ENCODE measurements at places on chromosomes 11 and 22. TPM values are rescaled to one million over a fixed set of nuclear protein-coding genes. Genes with fewer than 3 reads are reported as not detected.
A peak's percentile ranks its signal among the peaks of the same experiment; 100 is the strongest.

GRCh38 chr11:71117311-71117710, 135.1 kb downstream of the SHANK2 start:
- H3K27ac ChIP-seq: no peak overlapping the region
- H3K27me3 ChIP-seq: peaks cover 10% of the 10 kb centered on the region
- H3K4me3 ChIP-seq: no peak overlapping the region
- DNase-seq: no peak

GRCh38 chr11:111107501-111107900, 138.0 kb upstream of the POU2AF2 start:
- DNase-seq: no peak
- no peaks in the 10 kb centered on the region for H3K4me1 ChIP-seq
- no peak overlapping the region for H3K4me3 ChIP-seq

- H3K27ac ChIP-seq: no peak overlapping the region
- H3K36me3 ChIP-seq: peaks cover 60% of the 10 kb centered on the region
- H3K27me3 ChIP-seq: no peaks in the 10 kb centered on the region
- H3K4me3 ChIP-seq: no peak overlapping the region
- DNase-seq: no peak
Measured at GRCh38 chr11:124635932-124636331, 13.3 kb downstream of the TBRG1 start.

The TEX54 gene
- not detected for total RNA-seq

GRCh38 chr11:65399845-65400244, 13.4 kb downstream of the FRMD8 start:
- H3K4me1 ChIP-seq: peaks cover 9% of the 10 kb centered on the region
- DNase-seq: no peak
- no peak overlapping the region for H3K4me3 ChIP-seq

- H3K27ac ChIP-seq: no peak overlapping the region
- no peak for DNase-seq
- H3K4me1 ChIP-seq: peaks cover 20% of the 10 kb centered on the region
- H3K4me3 ChIP-seq: peak overlapping the region; percentile 2
- no peaks in the 10 kb centered on the region for H3K36me3 ChIP-seq
Measured at GRCh38 chr22:25566186-25566897, 1.9 kb downstream of the GRK3 start.

- H3K36me3 ChIP-seq: no peaks in the 10 kb centered on the region
- peaks cover 7% of the 10 kb centered on the region for H3K27me3 ChIP-seq
- no peak overlapping the region for H3K27ac ChIP-seq
- no peak overlapping the region for H3K4me3 ChIP-seq
- no peak for DNase-seq
Measured at GRCh38 chr11:130631119-130631518, 182.7 kb downstream of the ADAMTS15 start.

DNA sequence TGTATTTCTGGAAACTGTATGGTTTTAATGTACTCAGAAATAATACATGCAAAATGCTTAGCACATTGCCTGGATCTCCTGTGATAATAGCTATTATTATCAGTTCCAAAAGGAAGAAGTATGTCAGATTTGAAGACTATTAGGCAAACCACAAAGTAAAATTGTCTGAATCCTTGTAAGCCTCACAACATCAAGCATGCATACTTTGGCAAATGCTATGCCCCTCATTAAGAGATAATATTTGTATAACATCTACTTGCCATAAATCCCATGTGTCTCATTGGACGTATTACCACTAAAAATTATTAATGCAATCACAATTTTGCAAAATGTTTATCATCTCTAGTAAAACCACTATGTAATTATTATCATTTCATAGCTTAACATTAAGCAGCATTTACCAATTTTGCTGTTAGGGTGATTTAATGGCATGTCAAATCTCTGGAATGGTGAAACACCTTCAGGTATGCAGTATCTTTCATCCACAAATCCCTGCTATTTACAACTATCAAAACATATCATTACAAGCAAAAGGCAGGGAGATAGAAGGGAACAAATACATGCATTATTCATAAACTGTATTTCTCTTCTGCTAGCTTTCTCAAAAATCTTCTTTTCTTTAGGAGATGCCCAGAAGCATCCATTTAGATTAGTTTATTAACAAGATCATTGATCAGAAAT, 974.6 kb upstream of the RAG2 start:
- no peak for DNase-seq
- no peak overlapping the region for H3K27ac ChIP-seq
- H3K4me3 ChIP-seq: no peak overlapping the region
- no peaks in the 10 kb centered on the region for H3K36me3 ChIP-seq
- H3K4me1 ChIP-seq: no peaks in the 10 kb centered on the region

GRCh38 chr11:113991718-113992458, 17.0 kb downstream of the HTR3A start:
- no peak overlapping the region for H3K27ac ChIP-seq
- H3K4me3 ChIP-seq: no peak overlapping the region
- H3K36me3 ChIP-seq: no peaks in the 10 kb centered on the region

DNA sequence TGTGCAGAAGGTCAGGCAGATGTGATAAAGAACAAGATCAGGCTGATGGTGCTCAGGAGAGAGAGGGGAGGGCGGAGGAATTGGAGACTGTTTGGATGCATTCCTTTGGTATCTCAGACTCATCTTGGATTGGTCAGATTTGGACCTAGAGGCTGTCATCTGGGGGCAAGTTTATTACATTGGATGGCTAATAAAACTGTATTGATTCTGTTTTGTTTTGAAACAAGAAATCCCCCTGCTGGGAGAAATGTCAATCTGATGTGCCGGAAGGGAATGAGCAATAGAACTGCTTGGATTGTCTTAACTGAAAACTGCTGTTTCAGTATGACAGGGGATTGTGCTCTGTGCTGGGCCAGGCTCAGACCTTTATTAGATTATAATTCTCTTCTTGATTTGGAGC, 25.5 kb upstream of the CCDC90B start:
- H3K36me3 ChIP-seq: no peaks in the 10 kb centered on the region
- no peaks in the 10 kb centered on the region for H3K4me1 ChIP-seq
- DNase-seq: no peak
- no peak overlapping the region for H3K4me3 ChIP-seq
- no peak overlapping the region for H3K27ac ChIP-seq

The PEX26 gene
- 20.8 TPM for total RNA-seq

The COPB1 gene
- total RNA-seq: 93.1 TPM

The SMTNL1 gene
- total RNA-seq: not detected

DNA sequence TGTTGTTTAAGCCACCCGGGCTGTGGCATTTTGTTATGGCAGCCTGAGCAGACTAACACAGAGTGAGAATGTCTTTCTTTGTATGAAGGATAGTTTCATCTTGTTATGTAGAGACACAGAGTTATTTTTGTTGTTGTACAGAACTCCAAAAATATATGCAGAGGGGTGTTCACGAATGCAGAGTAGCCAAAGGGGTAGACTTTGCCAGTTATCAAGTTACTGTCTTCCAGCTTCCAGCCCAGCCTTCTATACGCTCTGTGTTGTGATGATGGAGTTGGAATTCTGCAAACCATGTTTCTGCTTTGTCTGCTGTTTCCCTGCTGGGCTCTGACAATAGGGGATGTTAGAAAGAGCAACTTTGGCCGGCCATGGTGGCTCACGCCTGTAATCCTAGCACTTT, 44.1 kb downstream of the RPS6KA4 start:
- H3K4me3 ChIP-seq: no peak overlapping the region
- no peaks in the 10 kb centered on the region for H3K36me3 ChIP-seq
- DNase-seq: no peak
- H3K27ac ChIP-seq: no peak overlapping the region
- peaks cover 5% of the 10 kb centered on the region for H3K4me1 ChIP-seq

- H3K4me1 ChIP-seq: no peaks in the 10 kb centered on the region
- no peaks in the 10 kb centered on the region for H3K36me3 ChIP-seq
- peaks cover 18% of the 10 kb centered on the region for H3K27me3 ChIP-seq
- no peak for DNase-seq
- H3K27ac ChIP-seq: no peak overlapping the region
- no peak overlapping the region for H3K4me3 ChIP-seq
Measured at GRCh38 chr11:64529559-64530520, 61.2 kb upstream of the SLC22A12 start.

- H3K27ac ChIP-seq: peak overlapping the region; percentile 58
- H3K27me3 ChIP-seq: no peaks in the 10 kb centered on the region
- DNase-seq: no peak
- H3K36me3 ChIP-seq: peaks cover 19% of the 10 kb centered on the region
Measured at GRCh38 chr22:29765905-29766631, 739 bp downstream of the ZMAT5 start.

The FAU gene
- 1,937 TPM for total RNA-seq

DNA sequence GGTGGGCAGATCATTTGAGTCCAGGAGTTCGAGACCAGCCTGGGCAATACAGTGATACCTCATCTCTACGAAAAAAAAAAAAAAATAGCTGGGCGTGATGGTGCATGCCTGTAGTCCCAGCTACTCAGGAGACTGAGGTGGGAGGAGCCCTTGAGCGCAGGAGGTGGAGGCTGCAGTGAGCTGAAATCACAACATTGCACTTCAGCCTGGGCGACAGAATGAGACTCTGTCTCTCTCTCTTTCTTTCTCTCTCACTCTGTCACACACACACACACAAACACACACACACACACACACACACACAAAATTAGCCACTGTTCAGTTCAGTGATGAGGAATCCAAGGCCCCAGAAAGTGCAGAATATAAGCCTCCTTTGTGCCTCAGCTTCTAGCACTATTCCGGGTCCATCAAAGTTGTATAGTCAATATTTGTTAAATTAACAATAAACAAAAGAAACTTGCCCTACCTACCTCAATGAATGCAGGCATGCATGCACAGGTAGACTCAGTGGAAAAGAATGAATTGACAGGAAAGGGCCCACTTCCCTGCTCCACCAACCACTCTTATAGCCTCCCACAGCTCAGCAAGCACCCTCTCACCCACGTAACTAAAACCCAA, 3.9 kb upstream of the SMIM35 start:
- H3K4me3 ChIP-seq: no peak overlapping the region
- H3K4me1 ChIP-seq: no peaks in the 10 kb centered on the region
- peaks cover 8% of the 10 kb centered on the region for H3K27me3 ChIP-seq
- no peak for DNase-seq
- H3K27ac ChIP-seq: no peak overlapping the region
- H3K36me3 ChIP-seq: no peaks in the 10 kb centered on the region

The GAL gene
- total RNA-seq: not detected

DNA sequence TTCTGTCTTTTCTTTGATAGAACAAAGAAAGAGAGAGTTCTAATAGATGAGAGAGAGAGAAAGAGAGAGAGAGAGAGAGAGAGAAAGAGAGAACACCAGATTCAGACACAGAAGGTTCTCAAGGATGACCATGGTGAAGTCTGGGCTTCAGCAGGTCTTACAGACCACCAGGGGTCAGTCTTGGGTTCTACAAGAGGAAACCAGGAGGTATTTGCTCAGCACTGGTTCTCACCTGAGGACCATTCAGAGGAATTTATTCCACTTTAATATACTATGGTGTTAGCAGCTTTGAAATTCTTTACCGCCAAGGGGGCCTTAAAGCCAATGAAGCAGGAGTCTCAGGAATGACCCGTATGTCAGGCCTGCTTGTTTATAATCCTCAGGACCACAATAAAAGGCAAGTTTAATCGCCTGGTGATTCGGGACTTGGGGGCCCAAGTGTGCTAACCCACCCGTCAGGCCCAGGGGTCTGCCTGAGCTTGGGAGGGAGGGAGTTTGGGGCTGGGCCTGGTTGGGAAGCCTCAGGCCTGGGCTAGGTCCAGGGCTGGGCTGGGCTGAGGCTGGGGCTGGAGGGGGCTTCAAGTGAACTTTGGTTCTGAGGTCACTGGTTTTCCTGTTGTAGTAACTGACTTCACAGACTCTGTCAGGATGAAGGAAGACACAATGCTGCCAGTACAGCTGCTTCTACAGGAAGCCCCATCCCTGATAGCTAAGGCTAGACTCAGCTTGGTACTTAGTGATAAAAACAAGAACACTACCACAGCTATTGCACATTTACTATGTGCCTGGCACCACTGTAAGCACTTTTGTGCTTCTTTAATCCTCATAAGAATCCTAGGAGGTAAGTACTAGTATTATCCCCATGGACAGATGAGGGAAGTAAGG, 179.2 kb upstream of the ZBED5 start:
- no peaks in the 10 kb centered on the region for H3K27me3 ChIP-seq
- no peak overlapping the region for H3K27ac ChIP-seq
- no peaks in the 10 kb centered on the region for H3K36me3 ChIP-seq
- H3K4me3 ChIP-seq: no peak overlapping the region

- no peak overlapping the region for H3K4me3 ChIP-seq
- DNase-seq: no peak
- H3K36me3 ChIP-seq: no peaks in the 10 kb centered on the region
- H3K27ac ChIP-seq: no peak overlapping the region
- peaks cover 7% of the 10 kb centered on the region for H3K27me3 ChIP-seq
Measured at GRCh38 chr22:38338772-38339379, 21.6 kb upstream of the CSNK1E start.

- H3K4me1 ChIP-seq: peaks cover 13% of the 10 kb centered on the region
- H3K36me3 ChIP-seq: no peaks in the 10 kb centered on the region
- H3K4me3 ChIP-seq: no peak overlapping the region
- no peak for DNase-seq
- no peak overlapping the region for H3K27ac ChIP-seq
- H3K27me3 ChIP-seq: peaks cover 9% of the 10 kb centered on the region
Measured at GRCh38 chr11:118618115-118618990, 10.9 kb downstream of the PHLDB1 start.

DNA sequence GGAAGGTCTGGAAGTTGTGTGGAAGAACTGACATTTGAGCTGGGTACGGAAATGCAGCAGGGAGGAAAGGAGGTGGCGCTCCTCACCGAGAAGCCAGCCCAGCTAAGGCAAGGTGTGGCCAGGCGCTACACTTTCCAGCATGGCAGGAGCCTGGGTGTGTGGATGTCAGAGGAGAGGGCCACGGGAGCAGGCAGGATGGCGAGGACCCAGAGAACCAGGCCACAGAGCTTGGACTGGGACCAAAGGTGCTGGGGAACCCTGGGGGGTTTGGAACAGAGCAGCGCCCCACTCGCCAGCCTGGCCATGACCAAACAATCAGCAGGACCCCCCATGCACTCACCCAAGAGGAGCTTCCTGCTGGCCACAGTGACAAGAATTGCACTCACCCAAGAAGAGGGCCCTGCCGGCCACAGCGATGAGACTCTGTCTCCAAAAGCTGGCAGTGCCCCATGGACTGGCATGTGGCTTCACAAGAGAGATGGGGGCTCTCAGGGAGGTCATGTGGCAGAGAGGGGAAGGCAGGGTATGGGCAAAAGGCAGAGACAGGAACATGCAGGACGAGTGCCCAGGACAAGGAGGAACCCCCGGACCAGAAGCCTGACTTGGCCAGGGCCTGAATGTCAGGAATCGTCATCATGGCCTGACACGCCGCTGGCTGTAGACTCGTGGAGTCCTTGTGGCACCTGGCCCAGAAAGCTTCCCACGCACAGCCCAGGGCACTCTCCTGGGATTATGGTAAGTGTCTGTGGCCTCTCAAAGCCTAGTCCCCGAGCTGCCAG, 45.4 kb downstream of the IGF2 start:
- H3K4me1 ChIP-seq: peaks cover 18% of the 10 kb centered on the region
- H3K27ac ChIP-seq: no peak overlapping the region
- no peaks in the 10 kb centered on the region for H3K27me3 ChIP-seq
- DNase-seq: no peak
- no peak overlapping the region for H3K4me3 ChIP-seq

The TBX10 gene
- not detected for total RNA-seq

The PLET1 gene
- not detected for total RNA-seq

Data from CD4-positive, alpha-beta T cell (primary cell).